ENCODE measurements at places on chromosomes 5 and 9.

- no peak for DNase-seq
These were observed 180.2 kb downstream of the RASEF start for GRCh38 chr9:82882748-82883147.

DNA sequence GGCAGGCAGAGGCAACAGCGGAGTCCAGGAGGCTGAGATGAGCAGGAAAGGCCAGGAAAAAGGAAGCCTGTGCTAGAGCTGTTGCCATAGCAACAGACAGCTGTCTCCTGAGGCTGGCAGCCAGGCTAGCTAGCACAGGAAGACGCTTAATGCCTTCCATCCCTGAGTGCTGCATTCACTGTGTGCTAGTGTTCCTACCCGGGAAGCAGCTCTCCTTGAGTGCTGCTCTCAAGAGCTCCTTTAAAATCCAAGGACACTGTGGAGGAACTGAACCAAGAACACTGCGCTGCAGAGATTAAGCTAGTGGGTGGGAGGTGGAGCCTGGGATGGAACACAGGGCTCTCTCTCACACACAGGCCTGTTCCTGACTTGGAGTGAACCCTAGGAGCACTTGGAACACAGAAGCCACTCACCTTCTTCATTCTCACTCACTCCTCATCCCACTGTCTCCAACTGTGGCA, 53.5 kb upstream of the IL7R start:
- DNase-seq, result no peak

- DNase-seq, result no peak
These were observed 106.2 kb upstream of the TXNDC8 start for GRCh38 chr9:110443866-110444220.

DNA sequence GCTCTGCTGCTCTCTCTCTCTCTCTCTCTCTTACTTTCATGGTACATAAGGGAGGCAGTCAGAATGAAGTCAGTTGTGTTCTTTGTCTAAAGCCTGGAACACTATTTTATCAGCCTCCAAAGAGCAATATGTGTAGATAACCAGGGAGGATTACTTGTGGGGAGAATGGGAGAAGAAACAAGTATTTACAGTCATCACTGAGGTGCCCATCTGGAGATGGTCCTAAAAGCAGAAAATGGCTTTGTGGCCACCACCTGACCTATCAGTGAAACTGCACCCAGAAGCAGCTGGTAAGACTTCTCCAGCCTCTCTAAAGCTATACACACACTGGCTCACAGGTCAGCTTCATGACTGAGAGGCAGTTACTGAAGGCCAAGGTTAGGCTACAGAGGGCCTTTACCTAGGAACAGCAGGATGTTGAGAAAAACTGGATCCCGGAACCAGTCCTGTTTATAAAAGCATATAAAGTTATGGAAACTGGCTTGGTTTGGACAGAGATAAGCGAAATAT, 75.1 kb downstream of the MRPS27 start:
- no peak for DNase-seq

GRCh38 chr5:75907651-75908050, 175.5 kb upstream of the SV2C start:
- DNase-seq, result no peak

DNA sequence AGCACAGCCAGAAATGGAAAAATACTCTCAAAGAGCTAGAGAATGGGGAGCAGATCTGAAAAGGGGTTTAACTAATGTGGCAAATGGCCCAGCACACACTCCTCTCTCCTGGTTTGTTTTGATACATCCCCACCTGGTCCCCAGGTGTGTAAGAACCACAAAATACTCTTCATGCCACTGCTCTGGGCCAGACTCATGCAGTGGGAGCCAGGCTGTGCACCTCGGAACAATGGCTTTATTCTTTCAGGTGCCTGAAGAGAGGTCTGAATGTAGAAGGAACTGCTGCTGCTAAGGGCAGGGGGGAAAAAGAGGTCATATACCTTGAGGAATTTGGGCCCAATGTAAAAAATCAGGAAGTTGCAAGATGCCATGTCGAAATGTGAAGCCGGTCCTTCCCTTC, 123.9 kb upstream of the ADAMTSL1 start:
- no peak for DNase-seq

- no peak for DNase-seq
These were observed 21.0 kb downstream of the NDFIP1 start for GRCh38 chr5:142129446-142130066.

- DNase-seq, result no peak
These were observed 466.8 kb downstream of the DIRAS2 start for GRCh38 chr9:90175865-90176264.

GRCh38 chr9:95025213-95026147, 292.0 kb downstream of the FANCC start:
- DNase-seq, result no peak

GRCh38 chr5:180423133-180423532, 70.0 kb upstream of the GFPT2 start:
- DNase-seq, result no peak

DNA sequence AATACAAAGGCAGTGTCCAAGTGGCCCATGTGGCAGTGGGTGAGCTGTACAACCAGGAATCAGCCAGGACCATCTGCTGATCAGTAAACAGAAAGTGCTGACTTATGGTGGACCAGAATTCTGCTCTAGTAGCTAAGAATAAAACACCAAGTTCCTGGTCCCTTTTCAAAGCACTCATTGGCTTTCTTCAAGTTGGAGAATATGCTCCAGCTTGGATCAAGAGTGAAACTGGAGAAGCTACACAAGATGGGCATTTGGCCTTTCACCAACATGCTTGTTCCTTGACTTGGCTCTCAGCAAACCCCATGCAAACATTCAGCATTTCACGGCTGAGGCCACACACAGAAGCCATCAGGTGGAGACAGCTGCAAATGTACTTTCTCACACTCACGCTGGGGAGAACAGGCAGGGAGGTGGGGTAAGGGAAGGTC, 32.1 kb downstream of the MARCHF3 start:
- DNase-seq, result no peak

- DNase-seq, result no peak
These were observed 230.3 kb upstream of the MVB12B start for GRCh38 chr9:126096340-126096739.

DNA sequence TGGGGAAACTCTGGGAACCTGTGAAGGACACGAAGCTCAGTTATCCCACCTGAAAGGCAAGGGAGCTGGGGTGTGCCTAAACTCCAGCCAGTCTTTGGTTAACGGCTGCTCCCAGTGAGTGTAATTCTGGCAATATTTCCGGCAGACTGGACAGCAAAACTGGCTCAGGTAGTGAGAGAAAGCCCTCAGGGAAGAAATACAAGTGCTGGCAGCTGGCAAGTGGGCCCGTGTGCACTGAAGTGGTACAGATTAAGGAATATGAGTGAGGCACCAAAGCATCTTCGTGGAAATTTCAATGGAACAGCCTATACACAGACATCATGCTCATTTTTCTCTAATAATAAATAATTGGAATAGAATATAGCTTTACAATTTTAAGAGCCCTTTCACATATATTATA, 56.2 kb downstream of the ABHD17B start:
- no peak for DNase-seq

DNA sequence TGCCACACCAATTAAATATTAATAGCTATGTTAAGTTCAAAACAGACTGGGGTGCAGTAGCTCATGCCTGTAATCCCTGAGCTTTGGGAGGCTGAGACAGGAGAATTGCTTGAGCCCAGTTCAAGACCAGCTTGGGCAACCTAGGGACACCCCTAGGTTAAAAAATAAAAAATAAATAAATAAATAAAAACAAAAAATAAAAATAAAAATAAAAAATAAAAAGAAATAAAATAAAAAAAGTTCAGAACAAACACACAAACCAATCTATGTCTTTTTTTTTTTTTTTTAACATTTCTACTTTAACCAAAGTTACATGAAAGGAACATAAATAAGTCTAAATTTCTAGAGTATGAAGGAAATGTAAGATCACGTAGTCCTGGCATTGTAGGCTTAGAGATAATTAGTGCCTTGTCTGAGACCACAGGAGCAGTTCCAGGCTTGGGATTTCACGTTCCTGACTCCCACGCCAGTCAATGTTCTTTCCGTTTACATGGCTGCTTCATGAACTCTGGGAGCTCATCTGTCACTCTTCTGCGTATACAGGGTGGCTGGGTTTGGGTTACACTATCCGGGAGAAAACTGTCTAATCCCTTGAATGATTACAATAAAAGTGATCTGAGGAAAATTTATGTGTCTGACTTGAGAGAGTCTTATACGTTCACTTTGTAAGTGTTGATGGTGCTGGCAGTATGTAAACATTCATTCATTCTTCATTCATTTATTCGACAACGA, 85.2 kb downstream of the KIAA1958 start:
- DNase-seq, result no peak

- DNase-seq, result no peak
These were observed 8.9 kb downstream of the MTRR start for GRCh38 chr5:7877851-7878250.

- no peak for DNase-seq
These were observed 408.4 kb upstream of the NMUR2 start for GRCh38 chr5:152813526-152813925.

- DNase-seq, result no peak
These were observed 75.6 kb downstream of the RALGPS1 start for GRCh38 chr9:126989847-126990842.

DNA sequence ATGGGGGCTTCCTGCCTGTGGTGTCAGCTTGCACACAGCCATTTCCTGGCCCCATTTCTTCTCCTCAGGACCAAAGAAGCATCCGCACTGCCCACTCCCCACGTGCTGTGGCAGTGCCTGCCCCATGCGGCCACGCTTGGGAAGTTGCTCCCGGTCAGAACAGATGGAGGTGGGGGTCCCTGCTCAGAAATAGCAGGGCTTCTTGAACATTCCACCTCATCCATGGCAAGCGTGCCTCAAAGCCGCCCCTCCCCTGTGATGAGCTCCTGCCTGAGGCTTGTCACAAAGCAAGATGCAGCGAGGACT, 238.2 kb downstream of the SYK start:
- DNase-seq, result no peak

- no peak for DNase-seq
These were observed 38.6 kb upstream of the KCNMB1 start for GRCh38 chr5:170427672-170428236.

DNA sequence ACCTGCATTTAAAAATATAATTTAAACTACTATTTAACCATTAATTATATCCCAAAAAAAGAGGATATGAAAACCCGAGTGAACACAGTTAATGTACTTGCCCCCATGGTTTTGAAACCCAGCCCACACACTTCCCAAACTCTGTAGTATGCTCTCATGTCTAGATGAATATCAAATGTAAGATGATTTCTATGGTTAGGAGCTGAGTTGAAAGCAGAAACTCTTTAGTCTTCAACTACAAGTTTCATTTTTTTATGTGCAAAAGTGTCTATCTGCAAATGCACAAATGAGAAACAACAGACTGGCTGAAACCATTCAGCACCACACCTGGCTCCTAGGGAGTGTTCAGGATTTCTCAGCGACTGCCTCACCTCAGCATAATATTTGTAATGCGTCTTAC, 183.3 kb downstream of the SEMA5A start:
- DNase-seq, result no peak

DNA sequence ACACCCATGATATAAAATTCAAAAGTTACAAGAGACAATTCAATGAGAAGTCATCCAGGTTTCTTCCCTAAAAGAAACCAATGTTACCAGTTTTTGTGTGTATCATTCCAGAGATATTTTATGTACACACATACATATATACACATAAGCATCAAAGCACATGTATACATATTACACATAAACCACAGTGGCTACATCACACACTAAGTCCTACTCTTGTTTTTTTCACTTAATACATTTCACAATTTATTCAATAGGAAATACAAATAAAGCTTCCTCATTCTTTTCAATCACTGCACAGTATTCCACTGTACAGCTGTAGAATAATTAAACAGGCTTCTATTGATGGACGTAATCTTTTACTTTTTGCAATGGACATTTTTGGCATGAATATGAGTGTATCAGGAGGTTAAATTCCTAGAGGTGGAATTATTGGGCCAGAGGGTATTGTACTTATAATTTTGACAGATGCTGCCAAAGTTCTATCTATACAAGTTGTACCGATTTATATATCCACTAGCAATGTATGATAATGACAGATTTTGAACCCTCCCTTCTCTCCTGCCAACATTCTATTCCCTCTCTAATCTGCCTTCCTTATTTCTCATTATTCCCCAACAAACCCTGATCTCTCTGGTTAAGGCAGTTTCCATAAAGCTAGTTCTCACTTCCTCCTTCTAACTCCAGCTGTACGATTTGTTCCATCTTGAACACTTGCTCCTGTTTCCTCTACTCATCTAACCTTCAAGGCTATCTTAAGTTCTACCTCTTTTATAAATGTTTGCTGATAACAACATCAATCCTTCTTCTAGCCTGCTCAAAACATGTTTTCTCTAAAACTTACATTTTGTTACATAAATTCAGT, 35.2 kb downstream of the MRPS27 start:
- DNase-seq, result no peak

- no peak for DNase-seq
These were observed 48.6 kb upstream of the IZUMO3 start for GRCh38 chr9:24594234-24594850.

DNA sequence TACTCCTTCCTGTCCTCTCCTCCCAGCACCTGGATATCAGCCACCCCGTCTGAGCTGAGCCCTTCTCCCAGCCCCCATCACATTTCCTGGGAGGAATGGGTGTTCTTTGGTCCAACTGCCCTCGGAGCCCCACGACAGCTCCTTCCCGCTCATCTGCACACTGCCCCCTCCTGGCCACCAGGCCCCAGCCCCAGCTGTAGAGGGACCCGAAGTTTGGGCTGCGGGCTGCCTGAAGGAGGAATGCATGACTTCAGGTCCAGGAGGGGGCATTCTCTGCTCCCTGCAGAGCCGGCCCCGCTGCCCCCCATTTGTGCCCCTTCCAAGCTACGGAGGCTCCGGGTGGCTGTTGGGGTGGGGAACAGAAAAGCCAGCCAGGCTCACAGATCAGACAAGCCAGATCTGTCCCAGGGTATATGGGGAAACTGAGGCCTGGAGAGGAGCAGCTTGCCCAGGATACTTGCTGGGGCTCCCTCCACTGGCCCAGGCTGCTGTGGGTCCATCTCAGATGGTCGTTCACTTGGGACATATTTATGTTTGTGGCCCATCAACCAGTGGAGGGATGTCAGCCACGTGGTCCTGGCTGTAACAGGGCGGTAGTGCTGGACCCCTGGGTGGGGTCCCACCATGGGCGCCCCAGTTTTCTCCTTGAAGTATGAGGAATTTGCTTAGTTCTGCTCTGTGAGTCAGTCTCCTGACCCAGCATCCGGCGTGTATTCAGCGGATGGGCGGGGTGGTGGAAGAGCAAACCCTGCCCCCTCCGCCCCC, 33.1 kb downstream of the DAB2IP start:
- no peak for DNase-seq

GRCh38 chr9:70412832-70413463, 1.5 kb downstream of the KLF9 start:
- no peak for DNase-seq

- DNase-seq, result no peak
These were observed 49.7 kb downstream of the POU4F3 start for GRCh38 chr5:146388386-146388785.

- DNase-seq, result no peak
These were observed 35.4 kb downstream of the PRLR start for GRCh38 chr5:35194635-35195471.

- no peak for DNase-seq
These were observed 81.8 kb downstream of the NLN start for GRCh38 chr5:65803699-65804391.
